ENCODE measurements at places on chromosomes 4 and X.

DNA sequence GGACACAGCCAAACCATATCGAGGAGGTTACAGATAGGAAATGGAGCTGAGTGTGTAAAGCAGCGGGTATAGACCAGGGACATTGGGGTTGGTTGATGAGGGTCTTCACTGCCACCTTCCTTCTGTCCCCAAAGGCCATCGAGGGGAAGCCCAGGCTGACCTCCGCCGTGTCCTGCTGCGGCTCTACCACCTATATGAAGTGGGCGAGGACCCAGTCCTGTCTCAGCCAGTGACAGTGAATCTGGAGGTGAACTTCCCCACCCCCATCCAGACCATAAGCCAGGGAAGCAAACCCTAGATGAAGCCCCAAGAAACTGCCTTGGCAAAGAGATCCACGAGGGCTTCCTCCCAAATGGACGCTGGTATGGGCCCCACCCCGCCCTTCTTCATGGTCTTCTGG is 23.2 kb upstream of the MRFAP1 start:
- H3K27me3 ChIP-seq: no peaks in the 10 kb centered on the region
- H3K4me3 ChIP-seq: no peak overlapping the region
- no peaks in the 10 kb centered on the region for H3K4me1 ChIP-seq
- H3K36me3 ChIP-seq: no peaks in the 10 kb centered on the region

DNA sequence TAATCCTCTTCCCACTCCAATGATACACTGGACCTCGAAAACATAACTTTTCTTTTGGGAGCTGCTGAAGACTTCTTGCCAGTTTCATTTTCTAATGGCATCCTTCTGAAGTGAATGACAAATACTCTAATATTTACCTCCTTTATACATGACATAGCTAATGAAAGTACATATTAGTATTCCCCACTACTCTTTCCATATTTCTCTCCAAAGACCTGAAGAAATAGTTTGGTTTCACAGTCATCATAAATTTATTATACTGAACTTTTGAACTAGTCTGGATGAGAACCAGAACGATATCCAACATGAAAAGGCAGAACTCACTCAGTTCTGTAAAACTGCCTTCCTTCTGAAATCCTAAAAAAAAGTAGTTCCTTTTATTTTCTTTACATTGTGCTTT is 139.1 kb downstream of the GPC3 start:
- no peak for DNase-seq
- no peak overlapping the region for H3K4me3 ChIP-seq
- no peaks in the 10 kb centered on the region for H3K36me3 ChIP-seq
- H3K4me1 ChIP-seq: no peaks in the 10 kb centered on the region

- no peak for DNase-seq
These were observed 11.5 kb upstream of the C4orf54 start for GRCh38 chr4:99669084-99669483.

GRCh38 chrX:139929876-139930275 is 3.0 kb downstream of the ATP11C start:
- no peak overlapping the region for H3K4me3 ChIP-seq
- H3K27ac ChIP-seq: no peak overlapping the region
- DNase-seq: no peak
- H3K4me1 ChIP-seq: no peaks in the 10 kb centered on the region

- H3K27me3 ChIP-seq: no peaks in the 10 kb centered on the region
- H3K4me3 ChIP-seq: peak overlapping the region; percentile 70
- H3K36me3 ChIP-seq: no peaks in the 10 kb centered on the region
These were observed 1.4 kb downstream of the MAMLD1 start for GRCh38 chrX:150364347-150365050.

GRCh38 chr4:189809839-189810238 is 130.8 kb upstream of the FRG1 start:
- H3K36me3 ChIP-seq: no peaks in the 10 kb centered on the region
- H3K27ac ChIP-seq: no peak overlapping the region
- no peaks in the 10 kb centered on the region for H3K27me3 ChIP-seq

- no peak overlapping the region for H3K27ac ChIP-seq
- no peaks in the 10 kb centered on the region for H3K27me3 ChIP-seq
- no peaks in the 10 kb centered on the region for H3K4me1 ChIP-seq
- no peak overlapping the region for H3K4me3 ChIP-seq
These were observed 11.3 kb downstream of the RASSF6 start for GRCh38 chr4:73608689-73609594.

- H3K36me3 ChIP-seq: no peaks in the 10 kb centered on the region
- DNase-seq: no peak
- no peak overlapping the region for H3K27ac ChIP-seq
- H3K27me3 ChIP-seq: no peaks in the 10 kb centered on the region
- H3K4me1 ChIP-seq: no peaks in the 10 kb centered on the region
These were observed 399.4 kb upstream of the ADGRL3 start for GRCh38 chr4:60800701-60801100.

DNA sequence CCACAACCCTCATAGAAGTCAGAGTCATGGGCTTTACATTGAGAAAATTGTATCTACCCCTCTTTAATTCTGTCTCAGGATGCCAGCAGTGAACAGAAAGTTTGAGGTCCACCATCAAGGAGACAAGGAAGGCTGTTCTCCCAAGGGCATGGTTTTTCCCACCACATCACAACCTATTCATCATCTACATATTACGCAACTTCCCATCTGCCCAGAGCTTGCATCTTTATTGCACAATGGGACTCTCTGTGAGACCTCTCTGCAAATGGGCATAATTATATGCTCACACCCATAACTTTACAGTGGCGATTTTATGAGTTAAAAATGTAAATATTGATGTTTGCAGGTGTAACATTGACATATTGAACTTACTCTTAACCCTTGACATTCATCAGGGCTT is 38.9 kb downstream of the PAGE2 start:
- H3K36me3 ChIP-seq: no peaks in the 10 kb centered on the region
- no peaks in the 10 kb centered on the region for H3K4me1 ChIP-seq
- no peak overlapping the region for H3K4me3 ChIP-seq

GRCh38 chr4:70687392-70687791 is 940 bp upstream of the UTP3 start:
- H3K4me1 ChIP-seq: peaks cover 39% of the 10 kb centered on the region
- H3K4me3 ChIP-seq: peak overlapping the region; percentile 73
- H3K27me3 ChIP-seq: no peaks in the 10 kb centered on the region
- H3K36me3 ChIP-seq: no peaks in the 10 kb centered on the region
- peak overlapping the region; percentile 93 for H3K27ac ChIP-seq

DNA sequence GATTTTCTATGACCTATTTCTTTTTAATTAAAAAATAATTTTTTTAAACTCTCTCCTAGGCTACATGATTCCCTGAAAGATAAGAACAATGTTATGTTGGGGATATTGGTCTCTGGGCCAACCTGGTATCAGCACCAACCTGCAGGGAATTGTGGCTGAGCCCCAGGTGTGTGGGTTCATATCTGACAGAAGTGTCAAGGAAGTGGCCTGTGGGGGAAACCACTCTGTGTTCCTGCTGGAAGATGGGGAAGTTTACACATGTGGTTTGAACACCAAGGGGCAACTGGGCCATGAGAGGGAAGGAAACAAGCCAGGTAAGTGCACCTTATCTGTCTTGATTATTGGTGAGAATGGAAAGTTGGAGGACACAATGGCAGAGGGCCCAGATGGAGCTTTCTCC is 13.5 kb downstream of the HERC3 start:
- DNase-seq: no peak
- no peaks in the 10 kb centered on the region for H3K36me3 ChIP-seq
- H3K4me1 ChIP-seq: peaks cover 9% of the 10 kb centered on the region
- H3K27me3 ChIP-seq: no peaks in the 10 kb centered on the region
- no peak overlapping the region for H3K4me3 ChIP-seq
- H3K27ac ChIP-seq: no peak overlapping the region

- peak; percentile 7 for DNase-seq
- no peak overlapping the region for H3K27ac ChIP-seq
- H3K4me1 ChIP-seq: no peaks in the 10 kb centered on the region
- H3K27me3 ChIP-seq: no peaks in the 10 kb centered on the region
These were observed 39.1 kb downstream of the NHS start for GRCh38 chrX:17414027-17414658.

GRCh38 chr4:79964020-79964399 is 109.0 kb downstream of the ANTXR2 start:
- H3K27ac ChIP-seq: no peak overlapping the region
- DNase-seq: no peak
- H3K36me3 ChIP-seq: no peaks in the 10 kb centered on the region
- H3K27me3 ChIP-seq: no peaks in the 10 kb centered on the region
- no peaks in the 10 kb centered on the region for H3K4me1 ChIP-seq

GRCh38 chr4:147057611-147058190 is 112.0 kb upstream of the TTC29 start:
- H3K4me1 ChIP-seq: peaks cover 42% of the 10 kb centered on the region
- H3K27me3 ChIP-seq: no peaks in the 10 kb centered on the region
- no peak for DNase-seq
- H3K4me3 ChIP-seq: peak overlapping the region; percentile 41

GRCh38 chr4:73405138-73405537 is 1.1 kb downstream of the ALB start:
- H3K4me3 ChIP-seq: no peak overlapping the region
- no peaks in the 10 kb centered on the region for H3K27me3 ChIP-seq
- H3K27ac ChIP-seq: no peak overlapping the region
- no peak for DNase-seq
- H3K4me1 ChIP-seq: no peaks in the 10 kb centered on the region

- no peak overlapping the region for H3K27ac ChIP-seq
- H3K4me1 ChIP-seq: no peaks in the 10 kb centered on the region
- no peaks in the 10 kb centered on the region for H3K27me3 ChIP-seq
- H3K36me3 ChIP-seq: no peaks in the 10 kb centered on the region
- DNase-seq: no peak
These were observed 47.9 kb upstream of the QRFPR start for GRCh38 chr4:121428721-121429120.

- no peaks in the 10 kb centered on the region for H3K27me3 ChIP-seq
- no peak for DNase-seq
- H3K4me1 ChIP-seq: no peaks in the 10 kb centered on the region
These were observed 1516.2 kb upstream of the PCDH10 start for GRCh38 chr4:131632877-131633276.

GRCh38 chr4:118865091-118865708 is 23.5 kb upstream of the SYNPO2 start:
- no peak for DNase-seq
- H3K4me1 ChIP-seq: no peaks in the 10 kb centered on the region
- H3K27ac ChIP-seq: no peak overlapping the region

GRCh38 chrX:141467442-141467841 is 117.1 kb downstream of the SPANXA1 start:
- H3K4me3 ChIP-seq: no peak overlapping the region
- no peaks in the 10 kb centered on the region for H3K4me1 ChIP-seq
- H3K27me3 ChIP-seq: no peaks in the 10 kb centered on the region
- no peak overlapping the region for H3K27ac ChIP-seq

- H3K27me3 ChIP-seq: no peaks in the 10 kb centered on the region
- H3K4me3 ChIP-seq: no peak overlapping the region
- no peak for DNase-seq
- no peaks in the 10 kb centered on the region for H3K36me3 ChIP-seq
- H3K27ac ChIP-seq: no peak overlapping the region
These were observed 25.9 kb downstream of the TNIP3 start for GRCh38 chr4:121138039-121138825.

- H3K27me3 ChIP-seq: no peaks in the 10 kb centered on the region
- no peak overlapping the region for H3K4me3 ChIP-seq
- no peaks in the 10 kb centered on the region for H3K4me1 ChIP-seq
- H3K27ac ChIP-seq: no peak overlapping the region
These were observed 725.1 kb upstream of the FRG1 start for GRCh38 chr4:189215574-189215973.

DNA sequence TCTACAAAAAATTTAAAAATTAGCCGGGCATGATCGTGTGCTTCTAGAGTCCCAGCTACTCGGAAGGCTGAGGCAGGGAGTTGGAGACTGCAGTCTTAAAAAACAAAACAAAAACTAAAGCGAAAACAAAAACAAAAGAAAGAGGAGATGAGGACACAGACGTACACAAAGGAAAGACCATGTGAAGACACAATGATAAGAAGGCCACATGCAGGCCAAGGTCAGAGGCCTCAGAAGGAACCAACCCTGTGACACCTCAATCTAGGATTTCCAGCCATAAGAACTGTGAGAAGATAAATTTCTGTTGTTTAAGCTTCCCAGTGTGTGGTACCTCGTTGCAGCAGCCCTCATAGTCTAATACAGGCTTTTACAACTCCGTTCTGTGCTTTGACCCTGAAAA is 177.0 kb upstream of the ATP6AP2 start:
- H3K27me3 ChIP-seq: no peaks in the 10 kb centered on the region
- no peaks in the 10 kb centered on the region for H3K4me1 ChIP-seq
- no peak overlapping the region for H3K4me3 ChIP-seq
- no peak for DNase-seq
- no peak overlapping the region for H3K27ac ChIP-seq

DNA sequence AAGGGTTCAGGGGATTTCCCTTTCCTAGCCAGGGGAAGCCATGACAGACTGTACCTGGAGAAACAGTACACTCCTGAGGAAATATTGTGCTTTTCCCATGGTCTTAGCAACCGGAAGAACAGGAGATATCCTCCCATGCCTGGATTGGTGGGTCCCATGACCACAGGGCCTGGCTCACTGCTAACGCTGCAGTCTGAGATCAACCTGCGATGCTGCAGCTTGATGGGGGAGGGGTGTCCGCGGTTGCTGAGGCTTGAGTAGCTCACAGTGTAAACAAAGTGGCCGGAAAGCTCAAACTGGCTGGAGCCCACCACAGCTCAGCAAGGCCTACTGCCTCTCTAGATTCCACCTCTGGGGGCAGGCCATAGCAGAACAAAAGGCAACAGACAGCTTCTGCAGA is 819.5 kb downstream of the TECRL start:
- H3K27ac ChIP-seq: no peak overlapping the region
- H3K4me3 ChIP-seq: no peak overlapping the region
- H3K27me3 ChIP-seq: no peaks in the 10 kb centered on the region
- no peak for DNase-seq

DNA sequence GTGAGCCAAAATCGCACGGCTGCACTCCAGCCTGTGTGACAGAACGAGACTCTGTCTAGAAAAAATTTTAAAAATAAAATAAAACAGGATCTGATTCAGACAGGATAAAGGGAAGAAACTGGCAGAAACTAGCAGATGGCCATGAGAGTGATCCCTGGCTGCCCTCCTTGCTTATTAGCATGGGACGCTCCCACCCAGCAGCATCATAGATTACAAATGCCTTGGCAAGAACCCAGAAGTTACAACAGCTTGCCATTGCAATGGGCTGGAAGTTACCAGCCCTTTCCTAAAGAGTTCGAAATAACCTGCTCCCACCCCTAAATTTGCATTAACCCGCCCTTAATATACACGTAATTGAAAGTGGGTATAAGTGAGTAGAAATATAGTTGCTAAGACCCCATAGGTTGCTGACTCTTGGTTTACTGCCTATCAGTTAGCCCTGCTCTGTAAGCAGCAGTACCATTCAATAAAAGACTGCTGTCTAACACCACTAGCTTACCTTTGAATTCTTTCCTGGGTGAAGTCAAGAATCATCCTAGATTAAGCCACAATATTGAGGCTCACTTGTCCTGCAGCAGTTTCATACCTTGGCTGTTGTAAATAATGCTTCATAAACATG is 9.1 kb upstream of the XAGE2 start:
- no peak overlapping the region for H3K4me3 ChIP-seq
- H3K4me1 ChIP-seq: no peaks in the 10 kb centered on the region
- no peak overlapping the region for H3K27ac ChIP-seq
- no peaks in the 10 kb centered on the region for H3K27me3 ChIP-seq
